ENCODE measurements at places on chromosomes 2 and 18. TPM values are rescaled to one million over a fixed set of nuclear protein-coding genes. Genes with fewer than 3 reads are reported as not detected.

Gene FBXO36
- total RNA-seq, result 0.52 TPM

Gene PRKCE
- 20.8 TPM for total RNA-seq

- DNase-seq, result peak; percentile 89
Observed at GRCh38 chr2:30565851-30566358, 118.9 kb downstream of the LCLAT1 start.

DNA sequence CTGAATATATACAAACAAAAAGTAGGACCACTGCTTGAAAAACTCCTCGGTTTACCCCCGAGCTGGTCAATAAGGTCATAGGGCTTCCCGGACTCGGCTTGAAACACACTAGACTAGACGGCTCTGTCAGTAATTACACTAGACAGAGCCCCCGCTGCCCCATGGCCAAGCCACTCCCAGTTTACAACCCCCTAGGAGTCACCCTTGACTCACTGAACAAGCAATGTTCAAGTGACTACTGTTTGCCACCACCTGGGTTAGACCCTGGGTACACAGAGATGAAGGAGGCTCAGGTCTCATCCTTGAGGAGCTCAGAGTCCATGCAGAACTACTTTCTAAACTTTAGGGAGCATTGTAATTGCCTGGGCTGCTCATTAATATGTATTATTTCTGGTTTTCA lies 13.7 kb upstream of the PRELID3A start:
- no peak for DNase-seq

GRCh38 chr2:4012197-4012596 lies 308.8 kb downstream of the DCDC2C start:
- no peak for DNase-seq

GRCh38 chr2:15363734-15364133 lies 197.4 kb downstream of the NBAS start:
- DNase-seq, result no peak

- DNase-seq, result no peak
Observed at GRCh38 chr2:145169285-145169684, 649.4 kb upstream of the ZEB2 start.

GRCh38 chr2:138949517-138949916 lies 169.3 kb upstream of the NXPH2 start:
- DNase-seq, result no peak

DNA sequence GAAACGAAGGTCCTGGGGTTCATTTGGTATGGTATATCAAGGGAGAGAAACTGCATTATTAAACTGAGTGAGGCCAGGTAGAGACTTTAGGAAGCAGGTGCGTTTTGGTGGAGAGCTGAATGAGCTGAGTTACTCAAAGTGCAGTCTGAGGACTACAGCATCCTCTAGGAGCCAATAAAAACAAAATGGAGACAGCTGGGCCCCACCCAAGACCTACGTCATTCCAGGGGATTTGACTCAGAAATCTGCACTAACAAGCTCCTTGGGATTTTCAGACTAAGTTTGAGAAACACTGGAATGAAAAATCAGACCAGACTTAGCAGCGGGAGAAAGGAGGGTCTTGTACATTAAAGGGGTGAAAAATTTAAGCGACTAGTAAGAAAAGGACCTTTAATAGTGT lies 131.5 kb downstream of the UXS1 start:
- DNase-seq, result no peak

DNA sequence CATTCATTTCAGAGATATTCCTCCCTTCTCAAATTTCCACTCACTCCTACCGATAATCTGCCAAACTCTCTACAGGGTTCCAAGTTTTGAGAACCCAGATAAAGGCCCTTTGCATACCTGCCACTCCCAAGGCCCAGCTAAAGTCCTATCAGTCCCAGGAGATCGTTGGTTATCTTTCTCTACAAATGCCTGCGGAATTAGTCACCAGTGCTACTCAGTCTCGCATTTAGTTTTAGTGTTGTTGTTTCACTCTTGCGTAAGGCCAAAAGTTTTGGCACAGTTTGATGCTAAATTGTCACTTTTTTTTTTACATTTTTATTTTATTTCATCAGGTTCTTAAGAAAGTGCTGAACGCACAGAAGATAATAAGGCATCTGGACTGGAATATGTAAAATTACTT lies 29.2 kb upstream of the SETBP1 start:
- no peak for DNase-seq

Measured in body of pancreas (tissue), 4 donors.